GM12864 (cell line): ENCODE measurements at places on chromosomes 1 and 21.

DNA sequence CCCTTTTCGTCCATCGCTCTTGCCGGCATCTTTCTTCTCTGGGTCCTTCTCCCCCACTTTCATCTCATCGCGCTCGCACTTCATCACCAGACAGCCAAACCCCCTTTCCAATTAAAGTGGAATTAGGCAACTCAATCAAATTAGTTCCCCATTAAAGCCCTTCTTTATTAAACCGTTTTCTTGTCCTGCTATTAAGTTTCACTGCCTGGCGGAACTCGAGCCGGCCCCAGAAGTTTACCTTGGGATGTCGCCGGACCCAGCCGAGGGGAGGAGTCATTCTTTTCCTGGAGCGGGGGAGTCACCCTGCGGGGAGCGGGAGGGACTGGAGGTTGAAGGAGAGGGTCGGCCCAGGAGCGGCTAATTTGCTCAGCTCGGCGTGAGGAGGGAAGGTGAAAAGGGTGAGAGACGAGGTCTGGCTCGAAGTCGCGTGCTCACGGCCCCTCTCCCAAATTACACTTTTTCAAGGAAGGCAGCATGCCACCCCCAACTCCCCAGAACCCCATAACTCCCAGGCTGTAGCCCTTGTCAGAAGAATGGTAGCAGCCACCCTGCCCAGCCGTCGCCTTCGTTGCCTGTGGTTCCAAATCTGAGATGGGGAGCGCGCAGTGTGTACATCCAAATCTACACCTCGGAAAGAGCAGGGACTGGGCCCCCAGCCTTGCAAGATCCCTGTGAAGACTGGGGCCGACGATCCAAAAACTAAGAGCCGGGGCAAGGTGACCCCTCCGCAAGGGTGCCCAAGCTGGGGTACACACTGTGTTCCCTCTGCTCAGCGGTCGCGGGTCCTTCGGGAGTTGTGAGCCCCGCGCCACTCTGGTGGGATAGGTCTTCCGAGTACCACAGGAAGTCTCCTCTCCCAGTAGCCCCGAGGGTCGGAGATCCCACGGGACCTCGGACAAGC, 6.4 kb downstream of the DMRTA2 start:
- DNase-seq = no peak

GRCh38 chr1:221511797-221512196, 230.1 kb downstream of the DUSP10 start:
- DNase-seq = no peak

GRCh38 chr1:12511516-12512468, 106.2 kb downstream of the DHRS3 start:
- DNase-seq = no peak

DNA sequence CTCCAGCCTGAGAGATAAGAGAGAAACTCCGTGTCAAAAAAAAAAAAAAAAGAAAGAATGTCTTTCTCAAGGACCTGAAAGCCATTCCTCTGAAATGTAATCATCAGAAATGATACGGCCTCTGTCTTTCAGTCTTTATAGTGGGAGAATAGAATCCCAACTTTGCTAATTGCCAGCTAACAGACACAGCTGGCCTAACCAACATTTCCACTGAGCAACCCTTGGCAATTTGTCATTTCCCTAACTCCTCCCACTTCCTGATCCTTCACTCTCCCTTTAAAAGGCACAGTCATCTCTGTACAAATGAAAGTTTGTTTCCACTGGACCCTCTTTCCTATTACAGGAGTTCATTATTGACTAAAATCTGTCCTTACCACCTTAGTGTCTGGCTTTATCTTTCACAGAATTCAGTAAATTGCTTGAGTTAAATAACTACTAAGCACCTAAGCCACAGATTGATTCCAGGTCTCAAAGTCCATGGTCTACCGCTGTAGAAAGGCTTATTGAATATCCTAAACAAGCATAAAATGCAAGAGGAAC, 4.3 kb upstream of the CBR1 start:
- no peak for DNase-seq
